ENCODE measurements at places on chromosomes 7 and 10.

DNA sequence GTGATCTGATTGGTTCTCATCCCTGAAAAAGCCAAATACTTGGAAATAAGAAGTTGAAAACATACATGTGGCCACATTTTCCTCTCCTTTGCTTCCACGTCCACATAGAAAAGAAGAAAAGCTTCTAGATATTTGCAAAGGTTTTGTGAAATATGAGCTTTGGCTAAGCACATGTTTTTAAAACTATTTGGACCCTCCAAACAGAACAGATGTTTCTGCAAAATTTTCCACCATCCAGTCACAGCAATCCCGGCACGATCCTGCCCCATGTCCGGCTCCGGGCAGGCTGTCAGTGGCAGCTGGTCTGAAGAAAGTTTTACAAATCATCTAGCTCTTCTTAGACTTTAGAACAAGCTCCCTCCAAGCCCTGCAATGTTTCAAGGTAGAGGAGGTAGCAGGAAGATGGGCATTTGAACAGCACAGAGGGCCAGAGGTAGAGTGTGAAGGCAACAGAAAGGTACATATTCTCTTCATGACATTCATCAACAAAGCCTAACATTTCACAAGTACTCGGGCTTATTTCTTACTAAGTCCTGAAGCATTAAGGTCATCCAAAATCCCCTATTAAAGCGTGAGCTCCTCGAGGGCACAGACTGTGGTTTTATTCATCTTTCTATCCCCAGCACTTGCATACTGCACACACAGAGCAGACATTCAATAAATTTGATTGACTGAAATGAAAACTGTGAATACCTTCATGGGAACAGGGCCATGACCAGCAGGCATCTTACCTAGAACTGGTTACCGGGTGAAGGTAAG lies 110.1 kb downstream of the JAZF1 start:
- DNase-seq, result no peak

DNA sequence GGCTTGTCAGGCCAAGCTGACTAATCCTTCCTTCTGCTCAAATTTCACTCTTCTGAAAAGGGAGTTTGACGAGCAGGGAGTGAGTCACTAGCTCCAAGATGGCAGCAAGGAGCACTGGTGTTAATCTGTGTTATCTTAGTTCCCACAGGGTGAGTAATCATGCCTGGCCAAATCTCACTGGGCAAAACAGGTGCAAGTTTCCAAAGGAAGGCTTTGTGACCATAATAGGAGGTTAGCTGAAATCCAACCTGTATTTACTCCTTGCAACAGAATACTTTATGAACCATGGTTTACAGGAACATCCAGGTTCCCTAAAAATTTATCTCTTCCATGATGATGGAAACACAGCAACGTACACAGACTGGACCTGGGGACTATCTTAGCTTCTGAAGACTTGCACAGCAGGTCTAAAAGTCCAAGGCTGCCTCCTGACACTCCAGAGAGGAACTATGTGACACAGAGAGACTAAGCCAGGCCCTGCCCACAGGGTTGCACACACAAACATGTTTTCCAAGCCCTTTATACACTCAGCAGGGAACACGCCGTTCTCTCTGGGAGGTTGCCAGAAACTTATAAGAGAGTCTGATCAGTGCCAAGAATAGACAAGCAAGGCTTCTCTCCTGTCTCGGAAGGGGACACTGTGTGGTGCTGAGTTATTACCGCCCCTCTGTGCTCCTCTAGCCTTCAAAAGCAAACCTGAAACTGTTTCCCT lies 46.3 kb downstream of the PDK4 start:
- DNase-seq, result no peak

DNA sequence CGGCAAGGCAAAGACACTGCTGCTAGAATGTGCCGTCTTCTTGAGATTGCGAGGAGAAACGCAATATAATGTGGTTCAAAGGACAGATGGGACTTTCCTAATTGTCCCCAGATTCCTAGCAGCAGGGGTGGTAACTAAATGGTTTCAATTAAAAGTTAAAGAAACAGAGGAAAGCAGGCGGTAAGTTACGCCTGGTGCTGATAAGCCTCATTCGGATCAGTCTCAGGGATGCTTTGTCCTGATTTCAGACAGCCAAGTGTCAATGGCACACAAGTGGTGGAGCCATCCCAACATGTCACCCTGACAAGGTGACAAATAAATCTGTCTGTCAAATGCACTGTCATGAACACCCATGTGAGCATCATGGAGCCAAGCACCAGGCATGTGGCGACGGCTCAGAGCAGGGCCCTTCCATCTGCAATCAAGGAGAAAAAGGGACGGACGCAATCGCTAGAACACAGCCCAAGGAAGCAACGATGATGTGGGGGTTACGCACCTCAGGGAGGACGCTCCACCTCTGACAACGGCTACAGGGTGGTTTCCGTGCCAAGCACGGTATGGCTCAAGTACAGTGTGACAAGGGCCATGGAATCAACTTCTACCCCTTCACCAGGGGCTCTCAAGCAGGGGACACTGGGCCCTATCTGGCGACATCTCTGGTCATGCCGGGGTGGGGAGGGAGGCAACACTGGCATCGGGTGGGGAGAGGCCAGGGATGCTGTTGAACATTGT lies 66.2 kb downstream of the CTBP2 start:
- no peak for DNase-seq

DNA sequence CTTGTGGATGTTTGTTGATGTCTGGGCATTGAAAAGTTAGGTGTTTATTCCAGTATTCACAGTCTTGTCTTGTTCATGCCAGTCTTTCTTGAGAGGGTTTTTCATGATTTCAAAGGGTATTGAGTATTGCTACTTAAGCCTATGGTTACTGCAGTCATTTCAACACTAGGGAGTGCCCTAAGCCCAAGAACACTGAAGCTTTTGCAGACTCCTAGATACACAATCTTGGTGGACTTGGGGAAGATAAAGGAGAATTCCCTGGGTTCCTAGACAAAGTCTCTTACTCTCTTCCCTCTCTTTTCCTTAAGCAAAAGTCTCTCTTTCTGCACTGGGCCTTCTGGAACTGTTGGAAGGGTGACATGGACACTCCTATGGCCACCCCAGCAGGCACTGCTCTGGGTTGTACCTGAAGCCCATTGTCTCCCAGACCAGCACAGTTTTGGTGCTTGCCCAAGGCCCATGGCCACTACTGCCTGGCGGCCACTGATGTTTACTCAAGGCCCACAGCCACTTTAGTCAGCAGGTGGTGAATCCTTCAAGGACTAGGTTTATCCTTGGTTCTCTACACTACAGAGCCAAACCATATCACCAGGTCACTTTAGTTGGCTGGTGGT lies 24.9 kb downstream of the SAMD9 start:
- DNase-seq, result no peak

DNA sequence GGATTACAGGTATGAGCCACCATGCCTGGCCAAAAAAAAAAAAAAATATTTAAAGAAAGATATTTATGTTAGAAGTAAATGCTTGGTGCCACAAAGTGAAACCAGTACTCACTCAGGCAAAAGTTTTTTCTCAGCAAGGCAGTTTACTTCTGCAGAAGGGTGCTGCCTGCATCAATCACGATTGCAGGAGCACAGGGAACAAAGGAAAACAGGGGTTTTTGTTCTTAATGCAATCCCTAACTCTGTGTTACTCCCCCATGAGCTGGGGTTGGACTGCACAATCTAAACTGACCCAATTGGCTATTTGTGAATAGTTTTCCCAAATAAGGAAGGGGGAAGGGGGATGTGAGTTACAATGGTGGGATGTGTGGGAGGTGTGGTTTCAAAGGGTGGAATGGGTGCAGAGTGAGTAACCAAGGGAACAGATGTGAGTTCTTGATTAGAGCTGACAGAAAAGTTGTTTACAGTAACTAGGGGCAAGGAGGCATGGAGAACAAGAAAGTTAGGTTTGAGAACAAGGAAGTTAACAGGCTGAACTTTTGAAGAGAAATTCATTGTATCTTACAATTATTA lies 255.4 kb downstream of the TYW1 start:
- DNase-seq, result no peak

- no peak for DNase-seq
These were observed 34.2 kb downstream of the C7orf33 start for GRCh38 chr7:148624735-148625134.

DNA sequence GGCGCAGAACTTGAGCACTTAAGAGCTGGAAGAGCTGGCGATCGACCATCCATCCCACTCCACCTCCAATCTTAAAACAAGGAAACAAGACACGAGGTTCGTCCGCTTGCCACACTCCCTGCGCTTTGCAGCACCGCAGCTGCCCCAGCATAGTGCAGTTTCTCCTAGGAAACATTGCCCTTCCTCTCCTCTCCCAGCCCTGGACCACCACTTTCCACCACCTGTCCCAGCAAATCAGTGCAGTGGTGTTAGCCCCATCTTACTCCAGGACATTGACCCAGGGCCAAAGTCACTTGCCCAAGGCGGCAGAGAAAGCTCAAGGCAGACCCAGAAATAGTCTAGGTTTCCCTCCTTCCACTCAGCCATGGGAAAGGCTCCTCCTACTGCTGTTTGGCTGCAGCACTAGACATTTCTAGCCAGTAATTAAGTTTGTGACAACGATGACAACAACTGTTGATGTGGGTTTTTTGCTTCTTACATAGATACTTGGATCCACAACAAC lies 1.5 kb upstream of the PARD3 start:
- DNase-seq, result no peak

GRCh38 chr10:100518761-100519241 lies 860 bp downstream of the SEC31B start:
- DNase-seq, result no peak

All from NCI-H1417 treated with DMSO at 0.1 percent for 48 hours (cell line).